ENCODE measurements at places on chromosomes 3 and 15. TPM values are rescaled to one million over a fixed set of nuclear protein-coding genes. Genes with fewer than 3 reads are reported as not detected.

DNA sequence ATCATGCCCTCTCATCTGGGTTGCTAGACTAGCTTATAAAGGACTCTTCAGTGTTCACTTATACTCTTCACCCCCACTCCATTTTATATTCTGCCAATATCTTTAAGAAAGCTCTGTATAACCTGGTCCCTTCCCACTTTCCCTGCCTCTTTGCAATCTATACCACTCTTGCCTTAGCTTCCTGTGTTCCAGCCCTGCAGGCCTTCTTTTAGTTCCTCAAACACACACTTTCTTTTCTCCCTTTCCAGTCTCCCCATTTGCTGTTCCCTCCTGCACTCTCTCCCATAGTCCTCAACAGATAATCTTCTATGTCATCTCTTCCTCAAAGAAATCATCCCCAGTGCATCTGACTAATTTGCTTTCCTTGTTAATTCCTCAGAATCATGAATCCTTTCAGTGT lies 28.7 kb downstream of the SENP8 start:
- DNase-seq: no peak

- DNase-seq: no peak
Measured at GRCh38 chr15:52217186-52217585, 26.0 kb upstream of the GNB5 start.

- no peak for DNase-seq
Measured at GRCh38 chr3:158679547-158680000, 7.1 kb upstream of the LXN start.

DNA sequence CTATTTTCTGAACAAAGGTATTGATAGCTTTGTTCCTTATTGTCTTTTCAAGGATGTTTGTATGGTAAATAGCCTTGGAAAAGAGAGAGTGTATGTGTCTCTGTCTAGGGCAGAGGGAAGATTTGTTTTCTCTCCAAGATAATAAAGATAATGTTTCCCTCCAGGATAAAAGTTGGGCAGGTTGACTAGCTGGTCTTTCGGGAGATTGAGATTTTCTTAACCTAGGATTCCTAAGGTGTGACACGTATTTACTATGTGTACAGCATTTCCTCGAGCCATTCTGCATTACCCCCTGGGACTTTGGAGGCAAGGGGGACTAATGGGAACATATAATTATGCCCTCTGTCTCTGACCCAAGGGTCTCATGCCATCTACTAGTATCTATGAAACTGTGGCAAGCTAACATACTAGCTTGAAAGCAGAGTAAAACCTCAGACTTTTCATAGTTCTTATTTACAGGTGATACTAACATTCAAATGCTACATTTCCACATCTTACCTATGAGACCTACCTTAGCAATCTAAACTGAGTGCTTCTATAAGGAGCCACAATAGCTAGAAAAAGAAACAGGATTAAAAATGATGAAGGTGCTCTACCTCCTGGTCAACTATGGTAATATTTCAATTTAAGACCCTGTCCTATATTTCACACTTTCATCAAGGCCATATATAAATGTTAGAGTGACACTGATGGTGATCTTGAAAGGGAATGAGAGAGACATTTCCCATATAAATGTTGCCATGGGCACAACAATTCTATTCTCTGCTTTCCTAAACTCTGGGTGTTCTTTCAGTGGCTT lies 252.9 kb upstream of the CBLB start:
- DNase-seq: no peak

- no peak for DNase-seq
Measured at GRCh38 chr3:46860017-46860809, 3.0 kb downstream of the MYL3 start.

TADA3 gene
- 49.2 TPM for total RNA-seq

DNA sequence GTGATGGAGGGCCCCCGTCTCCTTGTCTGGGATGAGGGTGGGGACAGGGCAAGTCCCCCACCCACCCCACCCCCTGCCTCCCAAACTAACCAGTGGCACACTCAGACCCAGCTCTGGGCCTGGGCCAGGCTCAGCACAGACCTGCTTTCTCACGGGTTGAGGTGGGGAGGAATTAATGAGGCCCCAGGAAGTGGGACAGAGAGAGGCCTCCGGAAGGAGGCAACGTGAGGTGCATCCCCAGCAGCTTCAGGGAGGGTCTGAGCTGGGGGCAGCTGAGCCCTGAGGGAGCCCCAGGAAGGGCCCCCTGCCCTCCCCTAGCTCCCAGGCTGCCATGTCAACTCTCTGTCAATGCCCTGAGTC lies 15.0 kb upstream of the GNAI2 start:
- DNase-seq: no peak

SUSD5 gene
- total RNA-seq: 2.0 TPM

DNA sequence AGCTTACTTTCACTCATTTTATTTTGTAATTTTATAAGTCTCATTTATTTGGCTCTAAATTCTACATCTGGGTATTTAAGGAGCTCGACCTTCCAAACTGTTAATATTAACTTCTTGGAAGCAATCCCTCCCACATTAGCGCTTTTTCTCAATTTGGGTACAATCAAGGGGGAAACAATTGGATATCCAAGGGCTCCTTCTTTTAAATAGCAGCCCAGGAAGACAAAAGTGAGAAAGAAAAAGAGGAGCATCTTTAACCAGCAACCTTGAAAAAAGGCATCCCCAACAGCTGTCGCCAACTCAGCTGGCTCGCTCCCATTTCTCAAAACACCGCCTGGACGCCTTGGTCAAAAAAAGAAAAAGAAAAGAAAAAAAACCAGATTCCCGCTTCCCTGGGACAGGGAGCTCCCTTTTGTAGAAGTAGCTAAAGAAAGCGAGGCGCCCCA lies 873 bp downstream of the C3orf70 start:
- DNase-seq: no peak

- DNase-seq: no peak
Measured at GRCh38 chr3:43816372-43816771, 125.6 kb downstream of the ABHD5 start.

CLRN1 gene
- not detected for total RNA-seq

IL17RC gene
- total RNA-seq: 24.4 TPM

GRCh38 chr3:195094191-195094921 lies 176.6 kb downstream of the XXYLT1 start:
- DNase-seq: no peak

CFAP161 gene
- total RNA-seq: not detected

- no peak for DNase-seq
Measured at GRCh38 chr15:80439140-80439539, 35.0 kb downstream of the ARNT2 start.

GOLGA8S gene
- total RNA-seq: not detected

MCF2L2 gene
- 1.2 TPM for total RNA-seq

TNFSF10 gene
- 0.12 TPM for total RNA-seq

- DNase-seq: peak; percentile 62
Measured at GRCh38 chr3:28053759-28054158, 187.7 kb upstream of the CMC1 start.

TMCO5A gene
- total RNA-seq: not detected

Data from NCI-H460 (cell line).